NCI-H524 treated with DMSO at 0.1 percent for 48 hours (cell line): ENCODE measurements at places on chromosomes 5 and 9.

DNA sequence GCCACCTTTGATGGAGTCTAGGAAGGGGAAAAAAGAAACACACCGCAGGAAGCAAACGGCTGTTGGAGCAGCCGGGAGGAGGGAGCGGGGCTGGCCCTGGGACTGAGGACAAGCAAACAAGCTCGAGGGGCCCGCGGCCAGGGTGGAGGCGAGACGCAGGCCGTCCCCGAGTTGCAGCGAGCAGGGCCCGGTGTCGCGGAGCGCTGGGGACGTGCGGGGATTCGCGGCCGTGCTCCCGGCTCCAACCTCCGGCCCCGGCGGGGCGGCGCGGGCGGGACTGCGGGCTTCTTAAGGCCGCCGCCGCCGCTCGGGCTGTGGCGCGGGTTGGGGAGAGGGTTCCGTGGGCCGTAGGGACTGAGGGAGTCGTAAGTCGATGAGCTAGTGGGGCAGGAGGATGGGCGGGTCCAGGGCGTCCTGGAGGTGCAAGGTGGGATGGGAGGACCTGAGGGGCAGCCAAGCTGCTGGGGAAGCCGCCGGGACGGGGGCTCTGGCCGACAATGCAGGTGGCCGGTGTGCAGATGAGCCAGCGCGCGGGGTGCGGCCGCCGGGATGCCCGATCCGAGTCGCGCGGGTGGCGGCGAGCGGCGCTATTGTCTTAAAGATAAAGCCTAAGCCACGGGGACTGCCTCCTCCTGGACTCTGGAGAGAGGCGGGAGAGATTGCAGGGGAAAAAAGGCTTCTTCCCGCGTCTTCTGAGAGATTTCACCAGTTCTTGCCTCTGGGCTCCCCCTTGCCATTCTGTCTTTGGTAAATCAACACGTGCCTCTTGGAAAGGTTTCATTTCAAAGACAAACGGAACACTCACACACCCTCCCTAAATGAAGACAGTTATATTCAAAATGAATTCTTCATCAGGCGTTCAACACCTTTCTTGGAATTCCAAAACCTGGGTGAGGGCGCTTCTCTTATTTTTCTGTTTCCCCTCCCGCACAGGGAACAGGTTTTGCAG, 1.6 kb upstream of the HAPLN1 start:
- peak; percentile 55 for DNase-seq

- DNase-seq: no peak
Observed at GRCh38 chr5:10984021-10984715, 223.1 kb upstream of the DAP start.

GRCh38 chr9:123753669-123754258, 176.2 kb downstream of the DENND1A start:
- DNase-seq: no peak

DNA sequence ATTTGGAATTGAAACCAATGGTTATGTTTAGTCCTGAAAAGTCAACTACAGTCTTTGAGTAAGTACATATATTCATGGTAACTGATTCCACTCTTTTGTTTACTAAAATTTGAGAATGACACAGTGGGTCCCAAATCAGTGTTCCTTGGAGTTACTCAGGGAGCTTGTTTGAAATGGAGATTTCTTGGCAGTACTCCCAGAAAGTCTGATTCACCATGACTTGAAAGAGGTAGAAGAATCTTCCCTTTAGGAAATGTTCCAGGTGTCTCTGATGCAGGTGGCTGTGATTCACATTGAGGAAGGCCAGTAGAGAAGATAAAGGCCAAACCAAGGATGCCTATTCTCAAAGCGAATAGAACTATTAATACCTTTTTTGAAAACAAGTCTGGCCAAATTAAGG, 1078.3 kb downstream of the CDH12 start:
- no peak for DNase-seq

DNA sequence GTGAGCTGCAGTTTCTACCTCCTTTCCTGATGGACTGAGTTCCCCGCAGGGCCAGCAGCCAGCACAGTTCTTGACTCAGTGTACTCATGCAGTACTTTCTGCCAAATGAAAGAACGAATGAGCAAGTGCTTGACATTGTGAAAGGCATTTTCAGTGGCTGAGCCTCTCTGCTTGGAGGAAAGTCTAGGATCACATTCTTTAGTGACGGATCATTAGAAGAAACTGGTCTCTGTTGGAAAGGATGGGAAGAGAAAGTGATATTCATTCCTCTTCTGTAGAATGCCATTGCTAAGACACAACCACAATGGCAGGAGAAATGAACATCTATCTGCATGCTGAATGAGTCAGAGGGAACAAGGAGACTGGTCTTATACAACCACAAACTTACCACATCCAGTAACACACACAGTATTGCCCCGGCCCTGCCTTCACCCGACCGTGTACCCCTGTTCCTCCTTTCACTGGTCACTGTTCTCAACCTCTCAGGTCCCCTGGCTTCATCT, 206.9 kb downstream of the CRB2 start:
- DNase-seq: no peak

DNA sequence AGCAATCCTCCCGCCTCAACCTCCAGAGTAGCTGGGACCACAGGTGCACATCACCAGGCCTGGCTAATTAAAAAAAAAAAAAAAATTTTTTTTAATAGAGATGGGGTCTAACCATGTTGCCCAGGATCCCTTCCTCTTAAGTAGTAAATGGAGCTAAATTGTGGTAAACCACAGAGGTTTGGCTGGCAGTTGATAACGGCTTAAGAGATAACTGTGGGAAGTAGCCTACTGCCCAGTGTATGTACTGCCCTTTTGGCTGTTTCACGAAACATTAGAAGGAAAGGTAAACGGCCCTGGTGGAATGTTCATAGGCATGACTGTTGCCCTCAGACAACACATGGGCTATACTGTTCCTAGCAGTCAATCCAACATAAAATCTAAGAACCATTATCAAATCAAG, 44.4 kb downstream of the HMGCR start:
- DNase-seq: no peak

DNA sequence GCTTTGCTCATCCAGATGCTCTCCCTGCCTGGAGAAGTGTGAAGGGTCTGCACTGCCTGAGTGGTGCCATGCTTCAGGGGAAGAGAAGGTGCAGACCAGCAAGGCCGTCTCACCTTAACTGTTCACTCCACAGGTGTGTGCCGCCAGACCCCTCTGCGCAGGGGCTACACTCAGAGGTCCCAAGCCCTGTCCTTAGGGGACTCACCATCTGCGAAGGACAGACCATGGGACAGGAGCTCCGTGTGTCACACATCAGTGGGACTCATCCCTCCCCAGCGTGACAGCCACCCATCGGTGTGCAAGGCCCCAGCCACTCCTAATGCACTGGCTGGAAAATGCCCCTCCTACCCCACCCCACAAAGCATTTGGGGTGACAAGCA, 142.9 kb downstream of the OLFM1 start:
- no peak for DNase-seq

GRCh38 chr5:76069061-76069735, 14.0 kb upstream of the SV2C start:
- peak; percentile 72 for DNase-seq

DNA sequence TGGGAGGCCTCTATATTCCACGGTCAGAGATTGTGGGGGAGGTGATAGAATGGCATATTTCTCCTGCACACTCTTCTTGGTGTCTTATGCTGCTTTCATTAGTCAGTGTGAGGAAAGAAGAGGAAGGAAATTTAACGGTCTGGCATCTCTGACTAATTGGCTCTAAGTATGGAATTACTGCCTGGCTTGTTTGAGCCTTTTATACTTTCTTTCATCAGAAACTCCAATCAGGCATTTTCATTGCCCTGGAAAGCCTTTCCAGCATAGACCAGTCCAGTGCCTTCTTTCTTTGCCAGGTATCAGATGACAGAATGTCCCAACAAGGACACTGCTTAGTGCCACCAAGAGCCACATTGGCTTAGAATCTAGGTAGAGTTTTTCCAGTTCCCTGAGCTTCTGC, 30.2 kb downstream of the CYSTM1 start:
- DNase-seq: no peak

DNA sequence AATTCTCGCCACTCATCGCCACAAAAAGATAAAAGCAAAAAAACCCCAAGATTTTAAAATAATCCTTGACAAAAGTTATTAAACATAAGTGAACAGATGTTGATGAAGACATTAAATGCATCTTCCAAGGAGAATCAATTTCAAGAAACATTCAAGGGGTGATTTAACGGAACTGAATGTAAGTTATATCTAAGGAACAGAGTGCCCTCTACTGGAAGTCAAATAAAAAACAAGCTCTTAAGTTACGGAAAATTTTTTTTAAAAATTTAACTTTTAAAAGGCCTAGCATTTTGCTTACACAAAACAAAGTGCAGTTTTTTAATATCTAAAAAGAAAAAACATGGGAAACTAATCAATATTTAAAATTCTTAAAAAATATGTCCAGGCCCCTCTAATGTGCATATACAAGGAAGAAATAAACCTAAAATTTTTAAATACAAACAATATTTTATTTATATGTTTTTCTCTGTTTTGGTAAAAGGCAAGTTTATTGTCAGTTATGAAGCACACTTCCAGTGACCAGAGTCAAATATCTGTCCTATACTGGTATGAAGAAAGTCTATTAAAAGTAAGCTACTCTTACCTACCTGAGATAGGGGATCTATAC, 28.0 kb downstream of the TEX10 start:
- DNase-seq: peak; percentile 4

DNA sequence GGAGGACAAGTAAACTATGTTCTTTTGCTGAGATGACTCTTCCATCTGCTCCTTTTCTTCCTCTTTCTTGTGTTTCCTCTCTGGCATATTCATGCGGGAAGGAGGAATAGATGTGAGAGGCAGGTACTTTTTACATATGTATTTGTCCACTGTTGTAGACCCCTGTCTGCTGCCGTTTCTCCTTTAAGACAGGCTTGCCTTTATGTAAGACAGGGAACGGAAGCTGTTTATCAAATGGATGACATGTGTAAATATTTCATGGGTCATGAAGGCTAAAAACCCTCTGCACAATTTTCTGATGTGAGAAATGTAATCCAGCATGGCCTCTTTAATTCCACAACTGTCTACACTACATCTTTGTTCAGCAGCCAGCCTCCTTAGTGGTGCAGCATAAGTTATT, 1525.5 kb upstream of the NUDT12 start:
- DNase-seq: no peak

- DNase-seq: peak; percentile 51
Observed at GRCh38 chr5:140639148-140639981, at the start of gene TMCO6. Gene TMCO6, plus strand, starts transcription at chr5:140639451. Its CDS starts 77 bp downstream, at chr5:140639528.

DNA sequence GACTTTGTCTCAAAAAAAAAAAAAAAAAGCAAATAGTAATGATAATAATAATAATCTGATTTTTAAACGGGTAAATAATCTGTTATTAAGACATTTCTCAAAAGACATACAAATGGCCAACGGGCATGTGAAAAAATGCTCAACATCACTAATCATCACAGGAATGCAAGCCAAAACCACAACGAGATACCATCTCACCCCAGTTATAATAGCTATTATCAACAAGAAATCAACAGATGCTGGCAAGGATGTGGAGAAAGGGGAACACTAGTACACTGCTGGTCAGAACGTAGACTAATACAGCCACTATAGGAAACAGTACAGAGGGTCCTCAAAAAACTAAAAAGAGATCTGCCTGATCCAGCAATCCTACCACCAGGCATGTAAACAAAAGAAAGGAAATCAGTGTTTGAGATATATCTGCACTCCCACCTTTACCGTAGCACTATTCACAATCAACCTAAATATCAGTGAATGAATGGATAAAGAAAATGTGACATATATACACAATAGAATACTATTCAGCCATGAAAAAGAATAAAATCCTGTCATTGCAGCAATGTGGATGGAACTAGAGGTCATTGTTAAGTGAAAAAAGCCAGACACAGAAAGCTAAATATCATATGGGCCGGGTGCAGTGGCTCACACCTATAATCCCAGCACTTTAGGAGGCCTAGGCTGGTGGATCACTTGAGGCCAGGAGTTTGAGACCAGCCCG, 24.9 kb downstream of the VAV2 start:
- DNase-seq: no peak

- no peak for DNase-seq
Observed at GRCh38 chr5:111119221-111119620, 27.1 kb downstream of the WDR36 start.

DNA sequence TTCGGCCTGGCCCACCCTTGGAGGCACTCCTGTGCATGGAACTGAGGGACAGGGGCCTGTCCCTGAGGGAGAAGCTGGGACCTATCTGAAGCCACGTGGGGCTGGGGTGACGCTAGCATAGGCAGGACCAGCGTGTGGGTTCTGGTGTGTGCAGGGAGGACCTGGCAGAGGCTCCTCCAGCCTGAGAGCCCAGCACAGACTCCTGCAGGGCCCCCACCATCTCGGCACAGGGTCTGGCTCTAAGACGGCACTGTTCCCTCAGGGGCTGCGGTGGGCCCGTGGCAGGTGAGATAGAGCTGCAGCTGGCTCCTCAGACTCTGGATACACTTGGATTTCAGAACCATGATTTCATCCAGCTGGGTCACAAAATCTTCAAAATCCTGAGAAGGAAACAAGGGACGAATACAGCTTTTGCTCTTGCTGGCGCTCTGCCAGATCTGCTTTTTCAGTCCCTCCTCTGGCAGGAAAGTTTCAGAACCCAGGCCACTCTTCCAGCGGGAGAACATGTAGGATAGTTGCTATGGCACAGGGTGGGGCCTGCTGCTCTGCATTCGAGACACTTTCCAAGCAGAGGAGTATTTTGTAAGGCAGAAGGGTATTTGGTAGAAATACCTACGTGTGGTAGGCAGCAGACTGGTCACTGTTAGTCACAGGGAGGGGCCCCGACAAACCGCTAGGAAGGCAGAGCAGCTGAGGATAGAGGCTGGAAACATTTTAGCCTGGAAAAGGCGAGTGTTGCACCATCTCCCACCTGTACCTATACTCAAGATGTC, 74.7 kb downstream of the KIF24 start:
- no peak for DNase-seq

DNA sequence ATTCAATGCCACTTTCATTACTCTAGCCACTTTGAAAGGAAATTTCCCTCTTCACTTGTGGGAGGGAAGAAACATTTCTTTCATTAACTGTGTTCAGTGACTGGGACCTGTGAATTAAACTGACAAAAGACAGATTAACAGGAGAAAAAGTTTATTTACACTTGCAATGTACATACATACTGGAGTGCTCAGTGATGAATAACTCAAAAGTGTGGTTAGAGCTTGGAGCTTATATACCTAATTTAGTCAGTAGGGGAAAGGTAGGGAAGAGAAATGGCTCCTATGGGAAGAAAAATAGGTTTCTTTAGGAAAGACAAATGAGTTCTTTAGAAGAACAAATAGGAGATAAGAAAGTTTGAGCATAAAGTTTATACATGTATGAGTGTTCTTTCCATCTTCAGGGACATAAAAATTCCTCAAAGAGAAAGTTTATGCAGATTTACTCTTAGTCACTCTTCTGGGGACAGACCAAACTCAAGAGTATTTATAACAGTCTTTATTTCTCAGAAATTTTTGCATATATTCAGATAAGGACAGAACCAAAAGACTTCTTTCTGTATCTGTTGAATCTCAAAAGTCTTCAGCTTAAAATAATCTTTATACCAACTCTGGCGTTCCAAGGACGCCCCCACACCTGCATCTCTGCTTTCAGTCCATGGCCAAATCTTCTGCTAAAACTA, 120.0 kb upstream of the RAI14 start:
- no peak for DNase-seq

DNA sequence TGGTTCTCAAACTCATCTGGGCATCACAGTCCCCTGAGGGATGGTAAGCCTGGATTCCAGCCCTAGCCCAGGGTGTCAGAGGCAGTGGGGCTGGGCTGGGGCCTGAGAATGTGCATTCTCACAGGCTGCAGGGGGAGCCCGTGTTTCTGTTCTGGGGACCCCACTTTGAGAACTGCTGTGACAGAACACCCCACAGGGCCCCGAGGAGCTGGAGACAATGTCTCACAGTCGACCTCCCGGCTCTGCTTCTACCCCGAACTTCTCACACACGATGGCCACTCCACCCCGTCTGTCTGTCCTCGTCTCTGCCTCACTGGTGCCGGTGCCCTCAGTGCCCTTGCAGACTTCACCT, 130.0 kb downstream of the CACNA1B start:
- no peak for DNase-seq

GRCh38 chr5:90480699-90481098, 6.0 kb downstream of the POLR3G start:
- no peak for DNase-seq
